ENCODE measurements at places on chromosomes 13 and 19.

DNA sequence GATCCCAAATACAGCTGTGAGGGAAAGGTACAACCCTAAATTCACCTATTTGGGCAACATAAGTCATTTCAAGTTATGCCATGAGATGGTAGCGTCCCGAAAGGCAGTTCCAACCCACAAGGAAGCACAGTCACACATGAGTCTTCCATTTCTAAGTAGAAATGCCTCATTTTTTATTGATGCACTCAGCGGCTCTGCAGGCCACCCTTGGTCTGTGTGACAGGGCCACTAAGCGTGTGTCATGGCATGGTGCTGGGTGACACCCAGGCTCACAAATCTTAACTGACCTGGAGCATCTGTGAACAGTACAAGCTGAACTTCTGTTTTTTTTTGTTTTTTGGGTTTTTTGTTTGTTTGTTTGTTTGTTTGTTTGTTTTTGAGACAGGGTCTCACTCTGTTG lies 15.1 kb downstream of the RAB20 start:
- DNase-seq = no peak

DNA sequence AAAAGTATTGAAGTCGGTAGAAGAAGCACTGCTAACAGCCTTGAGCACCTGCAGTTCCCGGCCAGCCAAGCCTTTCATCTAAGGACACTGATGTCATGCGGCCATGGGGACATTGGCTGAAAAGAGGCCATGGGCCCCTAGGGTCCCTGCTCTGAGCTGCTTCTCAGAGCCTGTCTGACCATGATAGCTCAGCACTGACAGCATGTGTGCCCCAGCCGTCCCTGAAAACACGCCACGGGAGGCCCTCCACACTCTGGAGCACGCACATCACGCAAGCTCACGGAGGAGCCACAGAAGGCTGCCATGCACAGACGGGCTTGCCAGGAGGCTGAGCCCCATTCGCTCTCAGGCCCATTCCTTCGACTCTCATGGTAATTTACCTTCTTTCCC lies 51.8 kb downstream of the MLLT1 start:
- DNase-seq = no peak

DNA sequence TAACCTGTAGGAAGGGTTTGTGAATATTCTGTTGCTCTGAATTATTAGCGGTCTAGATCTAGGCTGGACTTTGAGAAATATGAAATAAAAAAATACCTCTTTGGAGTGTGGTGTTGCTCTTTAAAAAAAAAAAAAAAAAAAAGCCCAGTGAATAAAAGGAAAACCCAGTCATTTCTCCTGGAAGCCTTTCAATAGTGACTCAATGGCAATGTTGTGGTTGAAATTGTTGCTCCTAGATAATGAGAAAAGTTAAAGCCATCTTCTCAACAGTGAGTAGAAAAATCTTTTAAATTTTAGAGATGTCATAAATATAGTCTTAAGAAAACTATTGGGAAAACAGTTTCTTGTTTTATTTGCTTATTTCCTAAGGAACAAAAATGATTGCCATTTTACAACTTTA lies 135.3 kb downstream of the RFC3 start:
- DNase-seq = no peak

GRCh38 chr13:101612735-101613134 lies 160.3 kb downstream of the ITGBL1 start:
- DNase-seq = no peak

DNA sequence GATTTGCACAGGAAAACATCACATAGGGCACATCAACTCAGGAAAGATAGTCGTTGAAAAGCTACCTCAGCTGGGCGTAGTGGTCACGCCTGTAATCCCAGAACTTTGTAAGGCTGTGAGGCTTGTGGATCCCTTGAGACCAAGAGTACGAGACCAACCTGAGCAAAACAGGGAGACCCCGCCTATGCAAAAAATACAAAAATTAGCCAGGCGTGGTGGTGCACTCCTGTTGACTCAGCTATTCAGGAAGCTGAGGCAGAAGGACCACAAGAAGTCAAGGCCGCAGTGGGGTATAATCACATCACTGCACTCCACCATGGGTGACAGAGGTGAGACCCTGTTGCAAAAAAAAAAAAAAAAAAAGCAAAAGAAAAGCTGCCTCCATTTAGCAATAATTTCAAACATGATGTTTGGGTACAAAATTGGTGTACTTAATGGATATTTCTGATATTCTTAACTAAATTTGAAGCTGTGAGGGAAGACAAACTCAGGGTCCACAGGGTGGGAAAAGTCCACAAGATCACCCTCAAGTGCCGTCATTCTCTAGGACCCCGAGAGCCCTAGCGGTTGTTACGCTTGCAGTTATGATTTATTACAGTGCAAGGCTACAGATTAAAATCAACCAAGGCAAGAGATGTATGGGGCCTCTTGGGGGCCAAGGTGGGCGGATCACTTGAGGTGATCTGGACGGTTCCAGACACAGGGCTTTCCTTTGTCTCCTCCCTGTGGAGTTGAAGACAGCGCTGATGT lies 42.5 kb upstream of the LDLR start:
- no peak for DNase-seq

DNA sequence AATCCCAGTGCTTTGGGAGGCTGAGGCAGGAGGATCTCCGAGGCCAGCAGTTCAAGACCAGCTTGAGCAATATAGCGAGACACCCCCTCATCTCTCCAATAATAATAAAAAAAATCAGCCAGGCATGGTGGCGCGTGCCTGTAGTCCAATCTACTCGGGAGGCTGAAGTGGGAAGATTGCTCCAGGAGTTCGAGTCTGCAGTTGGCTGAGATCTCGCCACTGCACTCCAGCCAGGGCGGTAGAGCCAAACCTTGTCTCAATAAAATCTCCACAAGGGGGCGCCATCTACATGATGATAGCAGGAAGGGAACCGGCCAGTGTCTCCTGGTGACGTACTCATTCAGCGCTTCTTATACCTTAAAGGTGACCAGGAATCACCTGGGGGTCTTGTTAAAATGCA lies 13.6 kb upstream of the C5AR1 start:
- peak; percentile 17 for DNase-seq

DNA sequence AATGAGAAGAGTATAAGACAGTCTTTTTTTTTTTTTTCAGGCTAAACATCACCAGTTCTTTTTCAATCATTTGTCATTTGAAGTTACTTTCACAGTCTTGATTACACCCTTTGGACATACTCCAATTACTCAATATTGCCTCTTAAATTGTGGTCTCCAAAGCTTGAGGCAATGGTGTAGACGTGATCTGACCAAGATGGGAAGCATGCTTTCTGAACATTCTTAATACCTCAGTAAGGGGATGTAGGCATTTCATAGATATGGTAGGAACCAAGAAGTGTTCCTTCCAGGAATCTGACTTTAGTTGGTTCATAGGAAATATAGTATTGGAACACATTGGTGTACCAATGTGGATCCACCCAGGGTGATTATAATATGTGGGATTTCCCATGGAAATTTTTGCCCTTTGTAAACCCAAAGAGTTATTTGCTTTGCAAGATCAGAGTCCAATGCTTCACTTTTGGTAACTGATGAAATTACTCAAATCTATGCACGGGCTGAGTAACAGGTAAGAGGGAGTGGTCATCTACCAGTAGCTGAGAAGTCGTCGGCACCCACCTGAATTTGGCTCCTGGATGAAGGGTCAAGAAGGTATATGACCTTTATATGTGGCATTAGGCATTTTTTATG lies 62.2 kb downstream of the ERCC5 start:
- no peak for DNase-seq

- no peak for DNase-seq
Measured at GRCh38 chr19:1093811-1094553, 1.2 kb downstream of the POLR2E start.

DNA sequence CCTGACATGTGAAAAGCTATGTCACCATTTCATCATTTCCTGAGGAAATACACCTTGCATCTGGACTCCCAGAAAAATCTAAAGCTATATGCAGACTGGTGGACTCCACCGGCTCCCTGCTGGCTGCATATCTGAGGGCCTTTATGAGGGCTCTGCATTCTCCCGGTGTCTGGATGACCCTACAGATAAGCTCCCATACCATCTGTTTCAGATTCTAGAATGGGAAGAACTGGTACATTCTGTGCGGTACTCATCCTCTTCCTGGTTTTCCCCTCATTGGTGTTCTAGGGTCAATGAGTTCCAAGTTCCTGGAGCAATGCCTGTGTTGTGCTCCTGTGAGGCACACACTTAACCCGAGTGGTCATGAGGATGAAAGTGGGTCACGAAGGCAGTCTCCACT lies 60.4 kb downstream of the COL4A1 start:
- DNase-seq = no peak

DNA sequence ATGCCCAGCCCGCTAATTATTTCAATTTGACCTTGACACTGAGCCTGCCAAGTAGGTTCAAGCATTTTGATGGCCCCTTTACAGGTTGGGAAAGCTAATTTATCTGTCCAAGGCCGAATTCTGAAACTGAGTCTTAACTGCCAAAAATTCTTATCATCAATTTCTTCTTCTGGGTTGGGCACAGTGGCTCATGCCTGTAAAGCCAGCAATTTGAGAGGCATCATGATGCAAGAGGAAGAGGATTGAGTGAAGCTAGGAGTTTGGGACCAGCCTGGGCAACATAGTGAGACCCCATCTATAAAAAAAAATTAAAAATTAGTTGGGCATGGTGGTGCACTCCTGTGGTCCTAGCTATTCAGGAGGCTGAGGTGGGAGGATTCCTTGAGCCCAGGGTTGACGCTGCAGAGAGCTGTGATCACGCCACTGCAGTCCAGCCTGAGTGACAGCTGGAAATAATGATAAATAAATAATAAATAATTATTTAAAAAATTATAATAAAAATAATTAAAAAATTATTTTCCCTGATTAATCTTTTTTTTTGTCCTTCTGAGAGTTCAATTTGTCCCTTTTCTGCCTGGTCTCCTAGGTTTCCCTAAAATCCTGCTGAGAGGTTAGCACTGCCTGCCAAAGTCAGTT lies 1.3 kb upstream of the LDLR start:
- DNase-seq = no peak

DNA sequence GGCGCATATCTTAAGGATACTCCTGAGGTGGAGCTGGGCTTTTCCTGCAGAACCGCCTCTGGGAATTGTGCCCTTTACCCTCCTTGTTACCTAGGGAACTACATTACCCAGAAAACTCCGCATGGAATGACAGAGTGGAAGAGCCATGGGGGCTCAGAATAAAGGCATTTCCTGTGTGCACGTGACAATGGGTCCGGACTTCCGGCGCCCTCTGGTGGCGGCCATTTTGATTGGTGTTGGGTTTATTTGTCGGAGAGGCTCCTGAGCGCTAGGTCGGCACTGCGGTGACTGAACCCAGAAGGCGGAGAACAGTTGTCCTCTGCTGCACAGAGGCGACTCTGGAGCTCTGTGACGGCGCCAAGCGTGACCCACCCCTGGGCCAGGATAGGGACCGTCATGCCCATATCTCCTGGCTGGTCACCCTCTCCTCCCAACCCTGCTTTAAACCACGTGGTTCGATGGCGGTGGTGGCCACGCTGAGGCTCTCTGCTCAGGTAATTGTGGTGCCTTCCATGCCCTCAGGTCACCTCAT lies at the start of gene ZNF587B:
ZNF587B (plus strand) TSS at position 229 of the 532 bp plus-strand sequence; CDS start at position 459, 230 bp downstream.
- no peak for DNase-seq

GRCh38 chr13:21735701-21736401 lies 65.0 kb downstream of the FGF9 start:
- DNase-seq = no peak

DNA sequence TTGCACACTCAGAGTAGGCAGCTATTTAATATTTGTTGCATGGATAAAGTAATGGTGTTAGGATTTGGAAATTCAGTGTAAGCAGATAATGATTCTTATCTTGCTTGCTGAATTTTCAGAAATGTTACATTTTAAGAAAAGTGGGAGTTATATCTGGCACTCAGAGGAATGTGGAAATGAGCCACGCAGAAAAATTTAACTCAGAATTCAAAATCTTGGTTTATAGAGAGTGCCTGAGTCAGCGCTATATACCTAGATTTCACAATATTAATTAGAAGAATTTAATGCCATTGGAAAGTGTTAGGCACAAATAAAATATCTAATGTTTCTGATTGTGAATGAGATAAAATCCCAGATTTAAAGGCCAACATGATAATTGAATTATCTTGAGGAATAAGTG lies 96.3 kb downstream of the GPR12 start:
- DNase-seq = no peak

DNA sequence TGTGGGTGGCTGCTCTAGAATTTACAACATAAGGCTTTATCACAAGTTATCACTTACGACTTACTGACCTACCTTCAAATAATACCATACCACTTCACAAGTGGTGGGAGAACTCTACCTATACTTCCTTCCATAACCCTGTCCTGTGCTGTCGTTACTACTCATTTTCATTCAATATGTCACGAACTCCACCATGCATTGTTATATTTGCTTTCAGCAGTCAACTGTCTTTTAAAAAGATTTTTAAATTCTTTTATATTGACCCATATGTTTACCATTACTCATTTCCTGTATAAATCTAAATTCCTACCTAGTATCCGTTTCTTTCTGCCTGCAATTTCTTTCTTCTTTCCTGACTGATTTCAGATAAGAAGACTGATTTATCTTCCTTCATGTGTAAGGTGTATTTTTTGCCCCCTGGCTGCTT lies 200.0 kb downstream of the KLF12 start:
- DNase-seq = no peak

Data from Panc1 (cell line).